ENCODE measurements at places on chromosomes 12 and 14.

GRCh38 chr14:69137416-69137815 lies 15.5 kb downstream of the DCAF5 start:
- DNase-seq: no peak

DNA sequence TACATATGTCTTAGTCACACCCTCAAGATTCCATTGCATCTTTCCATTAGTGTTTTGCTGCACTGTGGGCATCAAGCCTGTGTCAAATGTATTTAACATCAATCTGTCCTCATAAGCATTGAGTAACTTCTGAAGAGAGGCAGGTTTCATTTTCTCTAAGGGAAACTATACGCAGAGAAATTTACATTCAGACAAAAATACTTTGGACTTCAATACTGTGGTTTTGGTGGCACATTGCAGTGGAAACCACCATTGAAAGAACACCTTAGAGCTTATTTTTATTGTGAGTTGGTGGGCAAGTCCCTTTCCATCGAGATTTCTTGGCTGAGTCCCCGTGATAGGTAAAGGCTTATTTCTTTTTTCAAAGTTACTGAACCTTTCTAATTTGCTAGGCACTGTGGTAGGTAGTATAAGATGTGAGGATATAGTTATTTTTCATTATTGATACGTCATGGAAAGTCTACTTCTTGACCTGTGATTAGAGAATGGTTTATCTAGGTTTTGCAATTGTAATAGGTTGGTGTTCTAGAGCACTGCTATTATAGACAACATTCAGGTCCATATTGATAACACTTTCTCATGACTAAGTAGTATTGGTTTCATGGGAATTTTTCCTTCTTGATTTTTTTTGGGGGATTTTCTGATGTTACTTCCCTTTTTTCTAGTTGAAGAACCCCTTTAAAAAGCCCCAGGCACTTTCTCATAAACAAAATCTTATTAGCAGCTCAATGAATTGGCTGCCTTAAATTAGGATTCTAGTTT lies 81.9 kb downstream of the CFAP54 start:
- no peak for DNase-seq

GRCh38 chr14:72629534-72629933 lies 264.4 kb downstream of the DPF3 start:
- no peak for DNase-seq

DNA sequence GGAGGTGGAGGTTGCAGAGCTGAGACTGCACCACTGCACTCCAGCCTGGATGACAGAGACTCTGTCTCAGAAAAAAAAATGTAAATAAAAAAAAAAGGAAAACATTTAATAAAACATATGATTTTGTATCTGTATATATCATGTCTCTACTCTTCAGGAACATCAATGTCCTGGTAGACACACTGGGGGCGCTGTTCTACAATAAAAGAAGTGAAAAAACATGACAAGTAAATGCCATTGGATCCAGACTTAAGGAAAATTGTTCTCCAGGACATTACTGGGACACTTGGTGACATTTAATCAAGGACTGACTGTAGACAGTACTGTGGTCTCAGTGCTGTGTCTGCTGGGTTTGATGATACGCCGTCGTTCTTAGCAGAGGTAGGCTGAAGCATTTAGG lies 15.5 kb upstream of the KLC1 start:
- DNase-seq: no peak
